ENCODE measurements at places on chromosomes 1 and 21.

DNA sequence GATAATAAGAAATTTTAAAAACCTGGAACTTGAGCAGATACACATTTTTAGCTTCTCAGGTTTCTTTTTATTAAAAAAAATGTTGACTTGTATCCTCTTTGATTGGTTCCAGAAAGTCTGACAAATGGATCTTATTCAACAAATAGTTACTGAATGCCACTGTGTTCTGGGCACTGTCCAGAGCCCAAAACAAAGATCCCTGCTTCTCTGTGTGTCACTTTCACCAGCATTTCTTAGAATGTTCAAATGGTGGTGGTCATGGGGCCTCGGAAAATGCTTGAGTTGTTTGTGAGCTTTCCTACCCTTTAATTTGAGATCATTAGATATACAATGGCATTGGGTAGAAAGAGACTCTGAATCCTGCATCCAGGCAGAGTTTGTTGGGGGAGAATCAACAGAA lies 19.9 kb downstream of the ACTN2 start:
- no peak for DNase-seq

DNA sequence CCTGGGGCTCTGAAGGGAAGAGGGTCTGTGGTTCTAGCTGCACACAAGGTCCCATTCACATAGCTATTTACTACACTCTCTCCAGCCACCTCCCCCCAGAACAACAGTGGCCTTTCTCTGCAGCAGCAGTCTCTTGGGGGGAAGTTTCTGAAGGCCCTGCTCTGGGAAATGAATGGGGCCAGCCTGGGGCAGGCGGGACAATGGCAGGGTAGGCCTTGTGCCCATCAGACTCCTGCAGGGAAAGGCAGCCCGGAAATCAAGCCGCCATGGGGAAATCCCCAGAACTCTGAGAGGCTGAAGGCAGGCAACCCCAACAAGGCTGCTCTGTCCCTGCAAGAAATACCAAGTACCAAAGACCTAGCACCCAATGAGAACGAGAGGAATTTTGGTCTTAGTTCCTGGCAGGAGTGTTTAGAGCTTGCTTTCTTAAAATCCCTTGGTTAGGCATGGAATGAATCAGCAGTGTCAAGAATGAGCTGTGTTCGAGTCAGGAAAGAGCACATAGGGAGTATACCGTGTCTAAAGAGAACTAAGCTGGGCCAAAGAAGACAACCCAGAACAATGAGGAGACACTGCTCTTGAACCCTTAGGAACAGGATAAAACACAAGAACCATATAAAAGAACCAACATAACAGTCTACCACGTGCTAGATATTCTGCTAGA lies 11.3 kb downstream of the ARHGEF11 start:
- no peak for DNase-seq

DNA sequence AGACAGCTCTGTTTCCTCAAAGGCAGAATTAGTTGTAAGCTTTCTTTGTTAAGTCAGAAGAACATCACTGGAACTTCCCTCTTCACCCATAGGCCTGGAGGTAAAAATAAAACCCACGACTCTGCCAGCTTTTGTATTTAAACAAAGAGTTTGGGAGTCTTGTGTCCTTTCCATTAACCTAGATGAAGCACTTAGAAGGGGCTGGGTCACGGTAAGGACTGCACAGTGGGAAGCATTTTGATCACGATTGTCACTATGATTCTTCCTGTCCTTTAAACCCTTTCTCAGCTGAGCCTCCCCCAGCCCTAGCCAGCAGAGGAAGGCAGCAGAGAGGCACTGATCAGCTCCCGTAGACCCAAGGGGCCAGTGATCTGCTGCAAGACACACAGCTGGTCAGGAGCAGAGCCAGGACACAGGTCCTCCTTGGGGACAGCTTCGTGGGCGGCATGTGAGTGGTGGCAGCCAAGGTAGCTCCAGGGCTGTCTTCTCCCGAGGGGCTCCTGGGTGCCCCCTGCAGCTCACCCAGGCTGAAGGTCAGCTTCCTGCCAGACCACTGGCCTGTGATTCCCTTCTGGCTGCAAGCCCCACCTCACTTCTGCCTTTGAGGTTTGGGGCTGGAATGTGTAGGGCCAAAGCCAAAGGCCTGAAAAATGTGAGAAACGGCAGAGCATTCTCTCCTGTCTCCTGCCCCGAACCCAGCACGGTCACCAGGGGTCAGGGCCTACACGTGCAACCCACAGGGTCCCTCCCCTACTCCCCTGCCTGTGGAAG lies 4.0 kb upstream of the LAPTM5 start:
- no peak for DNase-seq

DNA sequence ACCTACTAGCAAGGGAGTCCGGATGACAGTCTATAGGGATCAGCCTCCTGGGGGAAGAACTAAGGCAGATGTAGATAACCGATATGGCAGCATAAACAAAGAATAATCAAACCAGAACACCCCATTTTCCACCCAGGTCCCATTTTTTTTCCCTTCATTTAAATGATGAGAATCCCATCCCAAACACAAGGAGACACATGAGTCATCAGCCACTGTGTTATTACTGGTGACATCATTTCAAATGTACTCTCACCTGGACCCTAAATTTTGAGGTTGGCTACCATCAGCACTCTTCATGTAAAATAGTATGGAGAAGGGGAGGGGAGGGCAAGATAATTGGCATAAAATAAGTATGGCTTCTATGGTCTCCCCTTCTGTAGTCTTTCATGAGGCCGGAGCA lies 108.9 kb upstream of the GUCA2B start:
- no peak for DNase-seq

- DNase-seq = no peak
Measured at GRCh38 chr1:185398022-185398421, 81.0 kb upstream of the IVNS1ABP start.

Data from HuH-7.5 (cell line).